NCI-H1694 treated with DMSO at 0.1 percent for 48 hours (cell line): ENCODE measurements at places on chromosomes 5 and 9.

- no peak for DNase-seq
These were observed 490.2 kb downstream of the TLE4 start for GRCh38 chr9:80061940-80062339.

DNA sequence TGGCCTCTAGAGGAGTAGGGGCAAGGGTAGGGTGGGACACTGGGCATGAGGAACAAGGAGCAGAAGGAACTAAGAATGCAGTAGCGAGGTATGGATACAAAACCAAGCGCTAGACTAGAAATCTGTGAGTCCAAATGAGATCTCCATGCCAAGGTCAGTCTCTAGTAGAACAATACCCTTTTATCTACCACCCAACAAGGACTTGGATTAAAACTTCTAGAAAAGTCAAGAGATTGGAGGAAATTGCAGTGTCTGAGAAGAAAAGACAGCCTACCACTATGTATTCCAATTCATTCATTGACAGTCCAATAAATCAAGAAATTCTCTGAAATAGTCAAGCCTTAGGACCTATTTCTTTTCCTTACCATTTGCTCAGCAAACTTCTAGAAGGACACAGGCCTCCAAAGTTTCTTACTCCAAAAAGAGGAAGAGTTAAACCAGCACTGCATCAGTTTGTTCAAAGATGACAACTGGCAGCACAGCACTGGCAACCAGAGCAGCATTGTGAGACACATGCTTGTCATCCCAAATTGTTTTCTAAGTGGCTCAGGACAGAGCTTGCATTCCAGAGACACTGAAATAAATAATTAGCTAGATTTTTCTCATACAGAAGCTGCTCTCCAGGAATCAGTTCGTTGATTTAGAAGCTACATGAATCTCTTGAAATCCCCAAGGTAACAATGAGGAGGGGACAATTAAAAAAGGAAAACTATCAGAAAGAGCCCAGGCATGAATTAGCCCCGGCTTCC, 22.6 kb downstream of the ABCA1 start:
- no peak for DNase-seq

- DNase-seq = no peak
These were observed 438 bp downstream of the SOX30 start for GRCh38 chr5:157651623-157652376.

GRCh38 chr9:87657893-87658292, 68.0 kb upstream of the CTSL start:
- DNase-seq = no peak

DNA sequence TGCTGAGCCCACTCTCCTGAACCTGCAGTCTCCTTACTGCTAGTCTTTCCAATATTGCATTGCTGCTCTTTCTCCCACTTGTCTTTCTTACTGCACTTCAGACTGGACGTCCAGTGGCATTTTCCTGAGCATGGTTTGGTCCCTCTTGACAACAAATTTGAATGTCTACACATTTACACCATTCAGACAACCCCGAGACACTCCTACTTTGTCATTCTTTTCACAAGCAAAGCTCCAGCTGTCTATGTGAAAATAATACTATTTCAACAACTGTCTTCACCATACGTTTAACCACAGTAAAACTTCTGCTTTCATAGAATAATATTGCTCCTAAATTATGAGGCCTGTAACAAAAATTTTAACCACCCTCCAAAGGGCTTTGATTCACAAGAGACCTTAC, 10.4 kb upstream of the APTX start:
- no peak for DNase-seq

DNA sequence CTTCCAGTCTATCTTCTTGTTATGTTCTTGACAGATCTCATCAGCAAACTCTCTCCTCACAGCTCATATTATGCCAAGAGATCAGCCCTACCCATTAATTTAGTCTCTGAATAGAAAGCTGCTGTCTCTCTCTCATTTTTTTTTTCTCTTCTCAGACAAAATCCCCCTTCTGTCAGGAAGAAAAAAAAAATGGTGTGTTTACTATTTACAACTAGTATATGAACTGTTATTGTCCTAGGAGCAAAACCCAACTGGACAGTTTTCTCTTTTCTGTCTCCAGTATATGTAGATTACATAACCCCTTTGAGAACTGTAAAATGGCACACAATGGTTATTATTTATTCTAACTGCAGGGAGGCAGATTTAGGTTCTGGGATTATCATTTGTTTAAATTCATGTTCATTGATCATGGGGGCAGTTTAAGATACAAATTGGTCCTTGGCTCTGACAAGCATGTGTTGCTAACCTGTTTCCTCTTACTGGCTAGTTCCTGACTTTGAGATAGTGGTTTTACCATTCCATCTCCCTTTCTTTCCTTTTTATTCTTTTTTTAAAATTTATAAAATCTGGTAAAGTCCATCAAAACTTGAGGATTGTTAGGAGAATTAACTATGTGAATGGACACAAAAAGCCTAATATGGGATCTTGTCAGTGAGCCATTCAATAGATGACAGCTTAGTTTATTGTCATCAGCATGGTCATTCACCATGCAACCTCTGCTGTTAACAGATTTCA, 210.0 kb upstream of the PAPPA start:
- no peak for DNase-seq

DNA sequence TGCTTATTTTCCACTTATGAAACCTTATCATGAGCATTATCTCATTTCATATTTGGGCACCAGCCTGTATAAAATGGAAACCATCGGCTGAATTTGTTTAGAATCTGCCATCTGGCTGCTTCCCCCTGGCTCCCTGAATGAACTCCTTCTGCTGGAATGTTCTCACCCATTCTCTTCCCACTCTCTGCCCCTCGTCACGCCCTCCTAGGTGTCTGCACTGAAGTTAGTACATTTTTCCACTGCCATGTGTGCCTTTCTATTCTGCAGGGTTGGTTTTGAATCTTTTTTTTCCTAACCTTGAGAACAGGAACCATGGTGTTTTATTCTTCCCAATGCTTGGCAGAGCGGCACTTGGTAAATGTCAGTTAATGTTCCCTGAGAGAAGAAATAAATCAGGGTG, 359.7 kb downstream of the MLLT3 start:
- DNase-seq = no peak

- no peak for DNase-seq
These were observed 18.6 kb upstream of the SPATA31D1 start for GRCh38 chr9:81969971-81970370.
